Melanocyte of skin (primary cell): ENCODE measurements at places on chromosomes 7 and 10. TPM values are rescaled to one million over a fixed set of nuclear protein-coding genes. Genes with fewer than 3 reads are reported as not detected.

Gene UROS
- total RNA-seq: 91.9 and 99.8 TPM in 2 replicates

Gene POU6F2
- total RNA-seq: not detected in 2 replicates

Gene EMX2
- total RNA-seq: under 0.01 and 0.36 TPM in 2 replicates

Gene GJC3
- total RNA-seq: 0.31 TPM in 1 of 2 replicates, not detected in the other

Gene SPDYE9
- total RNA-seq: not detected in 2 replicates

Gene NPC1L1
- total RNA-seq: not detected in 2 replicates

Gene PRPS1L1
- total RNA-seq: not detected in 2 replicates

Gene CSTF2T
- 25.6 and 29.9 TPM in 2 replicates for total RNA-seq

Gene ZNF438
- total RNA-seq: 3.8 and 4.4 TPM in 2 replicates
